Liver (tissue), 10 donors: ENCODE measurements at places on chromosomes 6 and 20. TPM values are rescaled to one million over a fixed set of nuclear protein-coding genes. Genes with fewer than 3 reads are reported as not detected.

DNA sequence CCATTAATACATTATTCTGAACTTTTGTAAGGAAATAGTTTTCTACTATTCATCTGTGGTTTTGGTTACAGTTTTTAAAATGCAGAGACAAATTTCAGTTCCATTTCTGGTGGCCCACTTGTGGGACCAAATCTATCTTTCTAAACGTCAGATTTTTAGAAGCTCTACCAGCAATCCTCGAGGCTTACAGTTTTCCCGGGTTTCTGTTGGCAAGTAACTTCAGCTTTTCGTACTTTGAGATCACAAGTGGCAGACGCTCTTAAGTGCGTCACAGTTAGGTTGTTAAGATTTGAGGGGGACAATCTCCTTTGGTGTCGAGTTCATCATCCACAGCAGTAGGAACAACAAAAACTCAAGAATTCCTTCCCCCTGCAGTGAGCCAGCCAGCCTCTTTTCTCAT is 60.0 kb downstream of the JARID2 start:
- no peak for DNase-seq
- no peak overlapping the region for H3K27ac ChIP-seq

DNA sequence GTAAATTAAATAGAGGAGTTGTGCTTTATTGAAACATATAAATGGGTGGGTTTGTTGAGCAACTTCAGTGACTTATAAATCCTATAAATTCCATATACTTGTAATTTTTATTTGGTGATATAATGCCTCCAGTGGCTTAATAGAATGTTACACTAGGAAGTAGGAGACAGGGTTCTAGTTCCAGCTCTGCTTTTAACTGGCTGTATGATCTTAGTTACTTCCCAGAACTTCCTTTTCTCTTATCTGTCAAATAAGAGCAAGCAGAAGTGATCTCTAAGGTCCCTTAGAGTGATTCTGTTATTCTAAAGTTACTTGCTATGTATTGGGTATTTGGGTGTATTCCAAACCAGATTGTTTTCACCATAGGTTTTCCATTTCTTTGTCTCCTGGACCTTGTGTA is 10.2 kb downstream of the ZSCAN23 start:
- DNase-seq = no peak
- no peaks in the 10 kb centered on the region for H3K27me3 ChIP-seq
- H3K4me3 ChIP-seq = no peak overlapping the region
- no peaks in the 10 kb centered on the region for H3K4me1 ChIP-seq

Gene C20orf173
- polyA plus RNA-seq = not detected

- H3K4me1 ChIP-seq = no peaks in the 10 kb centered on the region
- H3K27ac ChIP-seq = no peak overlapping the region
- H3K4me3 ChIP-seq = no peak overlapping the region
- no peaks in the 10 kb centered on the region for H3K27me3 ChIP-seq
- H3K36me3 ChIP-seq = no peaks in the 10 kb centered on the region
Observed at GRCh38 chr20:63804308-63804636, 26.8 kb downstream of the ZBTB46 start.

DNA sequence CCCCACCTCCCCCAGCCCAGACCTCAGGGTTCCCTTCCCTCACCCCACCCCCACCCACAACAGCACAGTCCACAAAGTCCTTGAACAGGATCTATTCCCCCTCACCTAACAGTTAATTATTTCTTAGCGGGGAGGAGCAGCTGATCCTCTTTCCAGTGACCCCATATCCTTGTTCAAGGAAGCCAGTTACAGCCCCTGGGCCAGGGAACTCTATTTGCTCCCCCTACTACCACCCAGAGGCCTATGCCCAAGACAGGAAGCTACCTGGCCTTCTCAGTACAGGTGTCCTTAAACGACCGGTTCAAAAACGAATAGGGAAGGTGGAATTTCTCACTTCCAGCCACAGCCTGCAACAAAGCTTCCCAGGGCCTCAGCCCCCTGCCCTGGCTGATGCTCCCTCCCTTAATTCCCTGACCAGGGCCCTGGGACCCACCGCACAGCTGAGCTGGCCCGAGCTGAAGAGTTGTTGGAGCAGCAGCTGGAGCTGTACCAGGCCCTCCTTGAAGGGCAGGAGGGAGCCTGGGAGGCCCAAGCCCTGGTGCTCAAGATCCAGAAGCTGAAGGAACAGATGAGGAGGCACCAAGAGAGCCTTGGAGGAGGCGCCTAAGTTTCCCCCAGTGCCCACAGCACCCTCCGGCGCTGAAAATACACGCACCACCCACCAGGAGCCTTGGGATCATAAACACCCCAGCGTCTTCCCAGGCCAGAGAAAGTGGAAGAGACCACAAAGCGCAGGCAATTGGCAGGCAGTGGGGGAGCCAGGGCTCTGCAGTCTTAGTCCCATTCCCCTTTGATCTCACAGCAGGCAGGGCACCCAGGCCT is 778 bp downstream of the MCCD1 start:
- peaks cover 45% of the 10 kb centered on the region for H3K36me3 ChIP-seq
- no peak for DNase-seq
- H3K4me1 ChIP-seq = peaks cover 3% of the 10 kb centered on the region
- no peak overlapping the region for H3K4me3 ChIP-seq

GRCh38 chr6:75210885-75211739 is 5.3 kb upstream of the COL12A1 start:
- H3K27me3 ChIP-seq = no peaks in the 10 kb centered on the region
- DNase-seq = no peak
- H3K4me1 ChIP-seq = peaks cover 22% of the 10 kb centered on the region

DNA sequence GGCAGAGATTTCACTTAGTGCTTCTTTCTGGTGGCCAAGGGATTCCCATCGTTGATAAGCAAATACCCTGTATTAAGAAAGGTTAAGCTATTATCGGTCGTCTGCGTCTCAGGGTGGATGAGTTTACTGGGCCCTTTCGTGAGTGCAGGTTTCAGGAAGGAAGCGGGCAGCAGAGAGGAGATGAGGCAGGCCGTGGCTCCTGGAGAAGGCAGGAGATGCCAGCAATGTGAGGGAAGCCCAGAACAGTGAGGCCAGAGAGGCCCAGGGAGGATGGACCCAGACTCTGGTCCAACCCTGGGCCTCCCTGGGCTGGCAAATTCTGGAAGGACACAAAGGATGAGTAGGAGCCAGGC is 11.2 kb downstream of the TFEB start:
- H3K4me3 ChIP-seq = no peak overlapping the region
- H3K27me3 ChIP-seq = no peaks in the 10 kb centered on the region
- no peaks in the 10 kb centered on the region for H3K36me3 ChIP-seq
- H3K4me1 ChIP-seq = no peaks in the 10 kb centered on the region

Gene MEP1A
- 0.08 TPM for polyA plus RNA-seq

- DNase-seq = no peak
- no peak overlapping the region for H3K4me3 ChIP-seq
- no peaks in the 10 kb centered on the region for H3K36me3 ChIP-seq
- H3K4me1 ChIP-seq = peaks cover 14% of the 10 kb centered on the region
Observed at GRCh38 chr20:11654766-11655165, 262.9 kb upstream of the BTBD3 start.

GRCh38 chr20:20463933-20464374 is 96.0 kb downstream of the INSM1 start:
- no peaks in the 10 kb centered on the region for H3K27me3 ChIP-seq
- H3K4me1 ChIP-seq = peaks cover 3% of the 10 kb centered on the region
- peaks cover 5% of the 10 kb centered on the region for H3K36me3 ChIP-seq
- no peak overlapping the region for H3K27ac ChIP-seq
- DNase-seq = no peak

Gene ETV7
- 0.84 TPM for polyA plus RNA-seq

DNA sequence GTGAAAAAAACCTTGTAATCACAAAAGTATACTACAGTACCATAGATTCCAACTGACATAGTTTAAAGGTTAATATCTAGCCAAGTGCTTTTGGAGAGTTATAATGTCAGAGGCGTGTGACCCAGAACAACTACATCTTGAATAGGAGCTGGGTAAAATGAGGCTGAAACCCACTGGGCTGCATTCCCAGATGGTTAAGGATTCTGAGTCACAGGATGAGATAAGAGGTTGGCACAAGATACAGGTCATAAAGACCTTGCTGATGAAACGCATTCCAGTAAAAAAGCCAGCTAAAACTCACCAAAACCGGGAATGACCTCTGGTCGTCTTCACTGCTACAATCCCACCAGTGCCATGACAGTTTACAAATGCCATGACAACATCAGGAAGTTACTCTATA is 22.4 kb upstream of the KIAA0408 start:
- H3K27me3 ChIP-seq = no peaks in the 10 kb centered on the region
- H3K4me3 ChIP-seq = no peak overlapping the region
- H3K4me1 ChIP-seq = peaks cover 3% of the 10 kb centered on the region
- DNase-seq = no peak

- no peak overlapping the region for H3K27ac ChIP-seq
- DNase-seq = no peak
- H3K27me3 ChIP-seq = peaks cover 5% of the 10 kb centered on the region
- H3K36me3 ChIP-seq = no peaks in the 10 kb centered on the region
Observed at GRCh38 chr6:90610751-90611542, 24.1 kb upstream of the MAP3K7 start.
